Posterior vena cava (tissue), 2 donors: ENCODE measurements at places on chromosomes 1 and 21. TPM values are rescaled to one million over a fixed set of nuclear protein-coding genes. Genes with fewer than 3 reads are reported as not detected.

Gene PSRC1
- total RNA-seq = 1.7 TPM

Gene FAM229A
- 4.4 TPM for total RNA-seq

Gene SPRR3
- total RNA-seq = not detected

Gene CD247
- total RNA-seq = 1.3 TPM

Gene ITLN1
- 0.29 TPM for total RNA-seq

Gene FMO5
- 3.1 TPM for total RNA-seq

Gene RGS1
- 32.0 TPM for total RNA-seq

Gene IFI6
- 104 TPM for total RNA-seq

Gene ACTA1
- total RNA-seq = 6.8 TPM

Gene SLC30A1
- total RNA-seq = 20.7 TPM

Gene ZNF683
- not detected for total RNA-seq

Gene RUNX3
- 8.9 TPM for total RNA-seq

Gene AVPR1B
- total RNA-seq = not detected

Gene CGN
- total RNA-seq = 0.29 TPM
